ENCODE measurements at places on chromosomes 4 and X. TPM values are rescaled to one million over a fixed set of nuclear protein-coding genes. Genes with fewer than 3 reads are reported as not detected.
A peak's percentile ranks its signal among the peaks of the same experiment; 100 is the strongest.

Gene ZNF185
- 3.4 TPM for polyA plus RNA-seq

Gene HPGD
- polyA plus RNA-seq, result 2.3 TPM

Gene IL2
- polyA plus RNA-seq, result not detected

DNA sequence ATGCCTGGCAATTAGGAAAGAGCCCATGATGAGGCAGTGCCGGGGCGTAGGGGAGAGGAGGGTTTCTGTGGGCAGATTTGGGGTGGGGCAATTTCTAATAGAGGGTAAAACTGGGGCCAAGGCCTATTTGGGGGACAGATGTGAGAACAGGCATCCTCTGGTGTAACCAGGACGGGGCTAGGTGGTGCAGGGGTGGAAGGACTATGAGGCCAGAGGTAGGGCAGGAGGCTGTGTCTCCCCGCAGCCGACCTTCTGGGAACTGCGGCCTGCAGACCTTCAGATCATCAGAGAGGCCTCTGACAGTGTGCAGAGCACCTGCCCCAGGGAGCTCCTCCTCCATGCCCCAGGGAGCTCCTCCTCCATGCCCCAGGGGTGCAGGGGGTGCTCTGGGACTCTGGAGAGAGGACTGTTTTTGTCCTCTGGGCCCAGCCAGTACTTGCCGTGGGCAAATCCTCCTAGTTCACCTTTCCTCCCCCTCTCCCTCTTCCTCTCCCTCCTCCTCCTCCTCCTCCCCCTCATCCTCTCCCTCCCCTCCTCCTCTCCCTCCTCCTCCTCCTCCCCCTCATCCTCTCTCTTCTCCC is 101.9 kb downstream of the SORCS2 start:
- no peak for DNase-seq

GRCh38 chrX:79176028-79176427 is 31.5 kb downstream of the GPR174 start:
- DNase-seq, result peak; percentile 33

DNA sequence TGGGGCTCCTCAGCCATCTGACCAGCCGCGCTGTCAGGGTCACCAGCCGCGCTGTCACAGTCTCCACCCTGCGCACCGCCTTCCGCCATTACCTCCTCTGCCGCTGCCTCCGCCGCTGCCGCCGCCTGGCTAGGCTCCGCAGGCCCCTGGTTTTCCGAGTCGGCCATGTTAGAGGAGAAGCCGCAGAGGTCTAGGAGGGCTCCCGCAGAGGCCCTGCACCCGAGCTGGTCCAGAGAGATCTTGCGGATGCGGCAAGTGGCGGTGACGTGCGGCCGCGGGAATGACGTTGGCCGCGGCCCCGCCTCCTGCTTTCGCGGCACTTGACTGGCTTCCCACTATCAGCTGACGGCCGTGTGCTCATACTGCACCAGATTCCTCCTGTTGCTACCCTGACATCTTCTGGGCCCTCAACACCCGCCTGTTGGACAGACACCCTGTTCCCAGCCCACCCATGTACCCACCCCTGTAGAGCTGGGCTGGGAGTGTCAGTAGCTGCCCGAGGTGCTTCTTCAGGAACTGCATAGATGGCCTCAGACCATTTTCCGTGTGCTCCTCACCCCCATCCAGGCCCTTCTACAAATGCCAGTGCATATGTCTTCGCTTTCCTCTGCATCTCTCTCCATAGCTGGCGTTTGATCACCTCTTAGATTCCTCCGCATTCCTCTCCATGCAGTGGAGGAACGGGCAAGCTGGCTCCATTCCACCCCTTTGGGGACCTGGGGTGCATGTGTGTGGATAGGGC is at the start of gene NAP1L5:
TSS of gene NAP1L5 (minus strand) at position 242 of the 742 bp plus-strand sequence. CDS start at position 167, 75 bp downstream.
- DNase-seq, result peak; percentile 86

All from immature natural killer cell (primary cell).